ENCODE measurements at places on chromosomes 6 and 20. TPM values are rescaled to one million over a fixed set of nuclear protein-coding genes. Genes with fewer than 3 reads are reported as not detected.

DNA sequence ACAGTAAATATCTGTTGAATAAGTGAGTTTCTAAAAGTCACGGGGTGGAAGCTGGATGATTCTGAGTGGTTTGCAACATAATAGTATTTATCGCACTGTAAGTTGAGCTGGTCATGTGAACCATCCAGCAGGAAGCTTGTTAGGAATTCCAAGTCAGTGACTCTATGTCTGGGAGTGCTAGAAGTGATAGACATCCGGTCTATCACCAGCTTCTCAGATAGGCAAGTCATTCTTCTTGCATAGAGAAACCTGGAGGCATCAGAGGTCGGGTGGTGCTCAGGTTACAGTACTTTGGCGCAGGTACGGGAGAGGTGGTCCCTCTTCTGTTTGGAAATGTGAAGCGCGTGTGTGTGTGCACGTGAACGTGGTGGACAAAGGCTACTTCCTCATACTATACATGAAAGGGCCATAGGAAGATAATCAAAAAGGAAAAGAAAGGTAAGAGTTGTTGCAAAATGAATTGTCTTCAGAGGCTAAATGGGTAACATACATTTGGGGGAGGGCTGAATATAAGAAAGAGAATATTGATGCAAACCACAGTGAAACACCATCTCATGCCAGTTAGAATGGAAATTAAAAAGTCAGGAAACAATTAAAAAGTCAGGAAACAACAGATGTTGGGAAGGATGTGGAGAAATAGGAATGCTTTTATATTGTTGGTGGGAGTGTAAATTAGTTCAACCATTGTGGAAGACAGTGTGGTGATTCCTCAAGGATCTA is 299.3 kb upstream of the ZFP64 start:
- DNase-seq, result no peak

The NCOA7 gene
- polyA plus RNA-seq, result 8.1 TPM

The CPNE5 gene
- 17.6 TPM for polyA plus RNA-seq

The TRMT11 gene
- polyA plus RNA-seq, result 16.4 TPM

The ASF1A gene
- polyA plus RNA-seq, result 16.4 TPM

The PCSK2 gene
- 0.20 TPM for polyA plus RNA-seq

The CTCFL gene
- polyA plus RNA-seq, result 0.22 TPM

The HLA-DRB5 gene
- polyA plus RNA-seq, result 3.0 TPM

The VSTM2L gene
- 3.5 TPM for polyA plus RNA-seq

- no peak for DNase-seq
Observed at GRCh38 chr6:158500016-158500735, 59.7 kb upstream of the TMEM181 start.

DNA sequence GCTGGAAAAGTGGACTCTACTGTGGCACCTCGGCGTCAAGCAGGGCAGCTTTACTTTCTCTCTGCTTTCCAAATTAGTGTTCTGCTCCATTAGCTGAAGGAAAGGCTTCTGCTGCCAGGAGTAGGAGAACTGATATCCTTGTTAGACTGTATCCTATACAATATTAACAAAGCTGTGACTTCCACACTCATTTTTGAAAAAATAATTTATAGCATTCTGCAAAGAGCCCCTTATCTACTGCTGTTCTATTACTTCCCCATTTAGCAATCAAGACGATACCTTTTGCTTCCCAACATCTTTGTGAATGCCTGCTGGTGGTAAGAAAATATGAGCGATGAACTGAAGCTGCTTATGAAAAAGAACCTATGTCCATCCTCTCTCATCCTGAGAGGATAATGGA is 151.1 kb downstream of the UBE3D start:
- no peak for DNase-seq

Measured in forelimb muscle (tissue), 1 donor.